ENCODE measurements at places on chromosomes 7 and 10.

GRCh38 chr10:127228195-127228787, 31.9 kb upstream of the INSYN2A start:
- no peak for DNase-seq

DNA sequence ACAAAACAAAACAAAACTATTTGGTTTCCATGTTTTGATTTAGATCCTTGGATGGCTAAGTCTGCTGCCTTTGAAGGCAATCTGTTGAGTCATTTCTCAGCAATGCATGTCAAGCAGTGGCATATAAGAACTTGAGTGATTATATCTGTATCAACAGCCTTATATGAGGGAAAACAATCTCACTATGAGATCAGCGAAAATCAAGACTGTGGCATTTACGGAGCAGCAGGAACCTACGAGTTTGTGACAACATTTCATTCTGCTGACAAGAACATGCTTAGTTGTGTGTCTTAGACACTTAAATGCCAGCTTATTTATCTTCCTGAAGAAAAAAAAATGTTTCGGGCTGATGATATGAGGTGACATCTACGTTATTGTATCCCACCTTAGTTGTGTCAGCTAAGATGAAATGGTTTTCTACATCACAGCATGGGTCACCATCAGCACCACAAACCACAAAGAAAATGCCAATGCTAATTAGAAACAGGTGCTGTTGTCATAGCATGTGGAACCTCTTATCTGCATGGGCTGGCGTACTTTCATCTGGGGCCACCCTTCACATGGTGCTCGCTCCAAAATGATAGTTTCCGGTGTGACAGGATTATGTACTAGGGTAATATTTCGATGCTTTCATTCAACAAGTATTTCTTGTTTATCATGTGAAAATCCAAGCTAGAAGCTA, 1085.5 kb downstream of the SORCS1 start:
- DNase-seq, result no peak

DNA sequence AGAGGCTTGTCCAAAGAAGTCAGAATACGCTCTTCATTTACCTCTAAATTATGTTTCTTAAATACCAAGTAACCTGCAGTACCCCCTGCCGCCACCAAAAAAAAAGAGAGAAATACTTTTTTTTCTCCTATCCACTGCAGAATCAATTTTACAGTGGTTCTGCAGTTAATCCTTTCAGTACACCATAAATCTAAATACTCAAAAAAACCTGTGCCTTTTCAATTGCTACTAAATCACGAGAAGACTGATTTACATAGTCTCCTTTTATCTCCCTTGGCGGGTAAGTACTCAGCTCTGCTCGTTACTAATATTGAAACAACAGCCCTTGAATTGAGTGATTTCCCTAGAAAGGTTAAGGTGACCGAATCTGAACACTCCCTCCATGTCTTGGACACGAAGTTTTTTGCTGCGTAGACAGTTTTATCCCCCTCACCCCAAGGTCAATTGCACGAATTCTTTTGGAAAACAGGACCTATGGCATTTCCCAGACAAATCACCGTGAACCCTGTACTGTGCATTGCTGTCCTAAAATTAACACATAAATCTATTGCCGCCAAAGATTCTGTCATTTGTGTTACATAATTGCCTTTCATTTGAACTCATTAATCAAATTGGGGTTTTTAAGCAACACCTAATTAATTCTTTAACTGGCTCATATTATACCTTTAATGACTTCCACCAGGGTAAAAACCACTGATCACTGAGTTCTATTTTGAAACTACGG, 512 bp upstream of the VIM start:
- DNase-seq, result no peak

DNA sequence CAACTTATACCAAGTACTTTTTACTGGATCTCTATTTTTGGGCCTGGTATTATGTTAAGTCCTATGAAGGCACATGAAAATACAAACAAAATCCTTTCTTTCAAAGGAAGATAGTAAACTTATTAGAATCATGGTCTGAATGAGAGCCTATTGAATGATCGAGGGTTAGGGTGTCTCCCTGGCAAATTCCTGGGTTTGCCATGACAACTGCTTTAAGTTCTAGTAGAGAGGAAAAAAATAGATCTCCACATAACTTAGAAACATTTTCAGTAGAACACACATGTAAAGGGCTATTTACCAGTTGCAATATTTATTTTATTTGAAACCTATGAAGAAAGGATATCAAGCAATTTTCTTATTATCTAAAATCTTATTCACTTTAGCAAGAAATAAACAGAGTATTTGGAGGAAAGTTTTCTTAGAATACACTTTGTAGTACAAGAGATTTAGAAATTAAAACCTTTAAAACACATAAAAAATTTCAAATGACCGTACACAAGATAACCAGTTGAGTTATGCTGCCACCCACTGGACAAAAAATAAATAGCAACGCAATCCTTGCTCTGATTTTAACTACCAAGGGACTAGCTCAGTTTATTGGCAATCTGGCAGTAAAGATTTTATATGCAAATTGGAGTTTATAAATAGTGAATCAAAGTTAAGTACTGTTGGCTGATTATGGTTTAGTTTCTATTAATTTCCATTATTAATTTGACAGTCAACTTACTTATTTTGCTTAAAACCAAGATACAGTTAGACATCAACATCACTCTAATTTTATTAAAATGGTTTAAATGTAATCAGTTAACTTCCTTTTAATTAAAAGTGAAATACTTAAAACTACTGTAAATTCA, 33.9 kb downstream of the CACUL1 start:
- DNase-seq, result no peak

DNA sequence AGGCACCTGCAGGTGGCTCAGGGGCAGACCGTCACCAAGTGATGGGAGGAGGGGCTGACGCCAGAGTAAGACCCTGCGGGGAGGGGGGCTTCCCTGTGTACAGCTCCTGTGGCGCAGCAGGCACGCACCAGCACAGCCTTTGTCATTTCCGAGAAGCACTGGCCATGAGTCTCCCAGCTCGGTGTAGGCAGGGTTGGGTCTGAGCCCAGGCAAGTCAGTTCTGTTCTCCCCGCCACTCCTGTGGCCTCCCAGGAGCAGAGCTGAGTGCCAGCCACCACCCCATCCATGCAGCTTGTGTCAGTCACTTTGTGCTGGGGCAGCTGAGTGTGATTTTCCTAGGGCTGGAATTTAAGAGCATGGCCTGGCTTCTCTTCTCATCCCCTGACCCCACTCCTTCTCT, 13.2 kb downstream of the CPSF4 start:
- no peak for DNase-seq

DNA sequence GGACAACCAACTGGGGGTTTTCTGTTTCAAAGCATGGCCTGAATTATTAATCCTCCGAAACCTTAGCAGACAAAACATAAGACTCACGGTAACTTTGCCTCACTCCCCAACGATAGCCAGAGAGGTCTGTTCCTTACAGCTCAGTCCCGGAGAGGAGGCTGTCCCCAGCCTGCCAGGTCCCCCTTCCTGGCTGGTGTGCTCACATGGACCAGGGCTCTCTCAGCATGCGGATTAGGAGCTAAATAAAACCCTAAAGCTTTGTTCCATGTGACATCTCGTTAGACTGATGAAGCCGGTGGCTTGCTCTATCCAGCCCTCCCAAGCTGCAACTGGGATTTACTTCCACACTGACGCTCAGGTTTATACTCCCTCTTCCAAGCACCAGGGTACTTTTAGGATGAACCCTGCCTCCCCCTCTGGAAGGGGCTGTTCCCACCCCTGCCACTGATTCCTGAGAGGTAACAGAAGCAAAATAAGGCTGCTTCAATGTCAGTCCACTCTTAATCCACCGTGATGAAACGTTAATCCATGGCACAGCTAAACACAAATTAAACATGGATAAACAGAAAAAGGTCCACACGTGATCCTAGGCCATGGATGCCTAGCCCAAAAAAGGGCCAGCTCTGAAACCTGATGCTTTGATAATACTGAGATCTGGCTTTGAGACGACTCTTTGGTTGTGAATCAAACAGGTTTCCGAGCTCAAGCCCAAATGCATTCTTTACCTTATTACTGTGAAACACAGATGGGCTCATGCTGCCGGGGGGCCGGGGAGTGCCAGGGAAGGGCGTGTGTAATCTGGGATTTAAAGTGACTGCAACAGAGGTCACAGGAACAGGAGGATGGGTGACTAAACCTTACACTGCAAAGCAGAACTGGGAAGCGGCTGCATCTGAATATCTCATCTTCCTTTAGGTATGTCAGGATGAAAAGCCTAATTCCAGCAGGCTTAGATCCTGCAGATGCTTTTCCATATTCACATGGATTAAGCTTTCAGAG, 86.2 kb downstream of the ZRANB1 start:
- DNase-seq, result no peak

DNA sequence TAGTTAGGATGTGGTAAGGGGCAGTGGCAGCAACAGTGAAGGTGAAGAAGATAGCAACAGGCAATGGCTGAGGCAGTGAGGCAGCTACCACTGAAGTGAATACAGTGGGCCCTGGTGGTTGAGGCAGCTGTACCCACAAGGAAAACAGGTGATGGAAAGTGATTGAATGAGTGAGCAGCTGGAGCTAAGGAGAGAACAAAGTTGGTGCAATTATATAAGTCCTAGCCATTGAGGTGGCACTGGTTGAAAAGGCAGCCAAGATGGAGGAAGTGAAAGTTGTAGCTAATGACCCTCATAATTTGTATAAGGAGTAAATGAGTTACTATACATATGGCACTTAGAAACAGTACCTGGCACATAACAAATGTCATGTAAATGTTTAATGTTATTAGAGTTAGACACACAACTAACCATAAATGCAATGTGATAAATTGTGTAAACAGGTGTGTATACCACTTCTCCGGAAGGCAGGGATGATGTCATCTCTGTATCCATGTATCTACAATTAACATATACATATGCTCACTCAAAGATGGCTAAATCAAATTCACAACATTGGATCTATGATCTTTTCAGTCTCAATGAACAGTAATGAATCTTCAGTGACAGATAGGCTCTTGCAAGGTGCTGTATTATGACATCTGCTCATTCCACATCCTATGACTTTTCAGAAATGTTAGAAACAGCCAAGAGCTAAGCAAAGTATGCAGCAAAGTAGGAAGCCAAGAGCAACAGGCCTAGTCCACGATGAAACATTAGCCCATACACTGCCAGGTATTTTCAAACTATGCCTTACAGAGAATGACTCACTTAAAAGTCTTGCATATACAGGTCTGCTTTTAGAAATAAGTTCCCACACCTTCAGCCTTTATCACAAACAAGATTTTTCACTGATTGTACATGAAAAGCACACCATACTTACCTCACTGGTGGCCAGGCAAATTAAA, 10.7 kb downstream of the XPNPEP1 start:
- DNase-seq, result no peak

- no peak for DNase-seq
Measured at GRCh38 chr7:71784180-71784579, 628.0 kb downstream of the CALN1 start.

- no peak for DNase-seq
Measured at GRCh38 chr7:141433698-141434097, 117.5 kb upstream of the AGK start.

GRCh38 chr10:132016514-132016913, 34.8 kb upstream of the BNIP3 start:
- DNase-seq, result no peak

- no peak for DNase-seq
Measured at GRCh38 chr7:110856704-110857103, 234.2 kb upstream of the LRRN3 start.

DNA sequence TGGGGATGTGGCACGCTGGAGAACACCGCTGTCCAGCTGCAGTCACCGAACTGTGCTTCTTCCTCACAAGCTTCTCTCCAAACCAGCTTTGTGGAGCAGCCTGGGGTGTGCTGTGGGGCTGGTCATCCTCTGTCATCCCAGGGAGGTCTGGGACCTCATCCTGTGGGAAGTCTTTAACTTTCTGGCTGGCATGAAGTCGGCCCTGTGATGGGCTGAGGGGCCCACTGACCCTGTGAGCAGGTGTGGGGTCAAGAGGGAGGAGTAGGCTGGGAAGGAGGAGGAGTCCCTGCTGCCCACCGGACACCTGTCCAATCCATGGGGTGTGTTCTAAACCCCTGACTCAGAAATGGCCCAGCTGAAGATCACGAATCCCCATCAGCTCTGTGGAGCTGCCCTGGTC, 136.2 kb upstream of the SHH start:
- no peak for DNase-seq

- DNase-seq, result no peak
Measured at GRCh38 chr7:143300959-143301935, 13.1 kb downstream of the CASP2 start.

DNA sequence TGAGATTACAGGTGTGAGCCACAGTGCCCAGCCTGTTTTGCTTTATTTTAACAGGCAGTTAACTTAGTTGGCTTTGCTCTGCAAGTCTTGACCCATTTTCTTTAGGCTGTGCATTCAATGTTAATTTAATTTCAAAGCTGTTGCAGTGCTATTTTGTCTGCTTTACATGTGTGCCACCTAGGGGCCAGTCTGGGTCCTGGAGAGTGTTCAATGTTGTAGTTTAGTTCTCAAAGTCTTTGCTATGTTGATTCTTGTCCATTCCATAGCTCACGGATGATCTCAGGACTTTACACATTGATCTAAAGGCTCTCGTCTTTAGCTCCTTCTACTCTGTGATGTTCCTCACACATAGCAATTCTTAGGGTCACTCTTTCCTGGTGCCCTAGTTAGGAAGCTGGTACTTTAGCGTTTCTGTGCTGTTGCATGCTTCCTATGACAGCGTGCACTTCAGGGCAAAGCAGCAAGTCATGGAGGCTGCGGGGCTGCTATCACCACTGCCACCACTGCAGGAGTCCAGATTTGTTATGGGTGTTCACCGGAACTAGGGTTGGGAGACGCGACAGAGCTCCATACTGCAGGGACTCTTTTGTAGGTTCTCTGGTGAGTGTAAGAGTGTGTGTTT, 16.4 kb upstream of the ABCA13 start:
- peak; percentile 9 for DNase-seq

- DNase-seq, result no peak
Measured at GRCh38 chr7:158358926-158359645, 228.5 kb downstream of the PTPRN2 start.

DNA sequence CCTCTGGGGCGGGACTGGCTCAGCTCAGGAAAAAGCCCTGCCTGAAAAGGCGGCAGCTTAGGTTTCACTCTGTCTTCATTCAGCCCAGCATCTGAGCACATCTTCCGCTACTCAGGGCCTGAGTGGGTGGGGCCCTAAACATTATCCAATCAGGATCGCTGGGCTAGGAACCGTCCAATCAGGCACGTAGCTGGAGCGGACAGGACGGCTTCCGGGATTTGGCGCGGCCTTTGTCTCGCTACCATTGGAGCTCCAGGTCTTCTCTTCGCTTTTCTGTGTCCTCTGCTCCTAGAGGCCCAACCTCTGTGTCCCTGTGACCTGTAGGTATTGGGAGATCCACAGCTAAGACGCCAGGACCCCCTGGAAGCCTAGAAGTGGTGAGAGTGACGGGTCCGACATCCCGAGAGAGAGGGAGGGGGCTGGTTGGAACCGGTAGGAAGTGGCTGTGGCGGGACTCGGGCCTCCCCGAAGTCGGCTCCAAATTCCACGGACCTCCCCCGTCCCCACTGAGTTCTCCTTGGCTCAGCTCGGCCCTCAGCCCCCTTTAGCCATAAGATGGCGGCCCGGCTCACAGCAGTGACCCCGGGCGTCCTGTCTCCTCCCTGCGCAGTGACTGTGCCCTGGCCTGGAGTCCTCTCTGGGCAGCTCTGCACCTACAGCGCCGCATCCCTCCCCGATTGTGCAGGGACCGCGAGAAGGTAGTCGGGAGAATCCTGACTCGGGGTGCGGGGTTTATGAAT, 99.1 kb downstream of the ZNF680 start:
- no peak for DNase-seq

Data from stimulated activated CD4-positive, alpha-beta T cell treated with anti-CD3 and anti-CD28 coated beads, Interleukin-15, amount 100 ng/mL, for 48 hours (primary cell).